Left hindlimb (tissue), 1 donor: ENCODE measurements at places on chromosomes 6 and 20.

GRCh38 chr20:63119963-63120807 lies 95.7 kb downstream of the YTHDF1 start:
- no peak for DNase-seq

DNA sequence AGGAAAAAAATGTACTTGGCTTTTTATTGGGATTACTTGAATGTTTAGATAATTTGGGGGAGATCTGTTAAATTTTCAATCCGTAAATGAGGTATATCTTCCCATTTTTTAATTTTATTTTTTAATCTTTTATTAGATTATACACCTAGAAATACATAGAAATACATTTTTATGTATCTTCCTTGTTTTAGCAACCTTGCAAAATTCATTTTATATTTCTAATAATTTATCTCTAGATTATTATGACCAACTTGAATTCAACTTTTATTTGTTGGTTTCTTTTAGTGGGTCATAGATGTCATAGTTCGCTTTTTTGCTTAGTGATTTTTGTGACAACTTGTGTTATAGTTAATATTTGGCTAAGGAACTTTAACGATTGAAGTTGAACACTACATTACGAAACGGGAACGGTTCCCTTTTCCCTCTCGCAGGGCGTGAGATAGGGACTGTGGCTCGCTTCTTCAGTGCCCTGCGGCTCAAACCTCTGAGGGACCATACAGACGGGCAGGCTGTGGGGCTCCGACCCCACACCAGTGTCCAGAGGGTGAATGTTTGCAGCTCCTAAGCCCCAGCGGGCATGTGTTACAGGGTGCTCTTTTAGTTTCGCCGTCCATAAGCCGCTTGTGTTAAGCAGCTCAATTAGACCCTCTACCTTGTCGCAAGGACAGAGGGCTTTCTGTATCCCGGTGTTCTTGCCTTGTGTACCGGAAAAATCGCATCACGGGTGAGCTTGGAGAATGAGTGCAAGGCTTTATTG lies 53.8 kb downstream of the PRND start:
- DNase-seq = no peak

- peak; percentile 57 for DNase-seq
These were observed 1.6 kb upstream of the HEY2 start for GRCh38 chr6:125747589-125748405.

- no peak for DNase-seq
These were observed 15.6 kb downstream of the CDK19 start for GRCh38 chr6:110799655-110800054.

- no peak for DNase-seq
These were observed 5.7 kb upstream of the RBPJL start for GRCh38 chr20:45300961-45301360.

- DNase-seq = peak; percentile 76
These were observed at the start of gene TAB2 for GRCh38 chr6:149317644-149318571. TSS of gene TAB2 (plus strand) at chr6:149317712. CDS start at chr6:149369998, 52,286 bp downstream.

DNA sequence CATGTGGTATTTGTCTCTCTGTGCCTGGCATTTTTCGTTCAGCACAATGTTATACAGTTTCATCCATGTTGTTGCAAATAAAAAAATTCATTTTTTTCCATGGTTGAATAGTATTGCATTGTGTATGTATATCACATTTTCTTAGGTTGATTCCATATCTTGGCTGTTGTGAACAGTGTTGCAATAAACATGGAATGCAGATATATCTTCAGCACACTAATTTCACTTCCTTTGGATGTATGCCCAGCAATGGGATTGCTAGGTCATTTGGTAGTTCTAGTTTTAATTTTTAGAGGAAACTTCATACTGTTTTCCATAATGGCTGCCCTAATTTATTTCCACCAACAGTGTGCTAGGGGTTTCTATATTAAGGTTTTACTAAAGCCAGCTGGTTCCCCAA lies 52.6 kb downstream of the GFRAL start:
- no peak for DNase-seq

DNA sequence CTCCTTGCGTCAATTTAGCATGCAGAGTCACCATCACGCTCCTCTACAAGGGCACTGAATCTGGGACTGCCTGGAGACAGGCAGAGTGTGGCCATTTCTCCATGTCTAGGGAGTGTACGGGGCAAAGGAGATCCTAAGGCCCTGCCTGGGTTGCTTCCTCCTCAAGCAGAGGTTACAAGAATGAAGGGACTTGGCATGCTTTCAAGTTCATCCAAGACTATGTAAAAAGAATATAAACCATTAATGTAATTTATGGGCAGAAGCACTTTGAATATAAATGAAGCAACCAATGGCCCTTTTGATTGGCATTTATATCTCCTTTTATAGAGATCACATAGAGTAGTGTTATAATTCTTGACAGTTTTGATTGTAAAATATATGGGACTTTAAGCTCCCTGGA lies 137.5 kb downstream of the BTBD3 start:
- DNase-seq = no peak

- no peak for DNase-seq
These were observed 115.6 kb upstream of the ADGRF1 start for GRCh38 chr6:47157653-47158219.

- DNase-seq = no peak
These were observed 22.8 kb downstream of the TGM6 start for GRCh38 chr20:2403291-2404052.

GRCh38 chr20:46604551-46605133 lies 46.6 kb downstream of the SLC13A3 start:
- DNase-seq = no peak

DNA sequence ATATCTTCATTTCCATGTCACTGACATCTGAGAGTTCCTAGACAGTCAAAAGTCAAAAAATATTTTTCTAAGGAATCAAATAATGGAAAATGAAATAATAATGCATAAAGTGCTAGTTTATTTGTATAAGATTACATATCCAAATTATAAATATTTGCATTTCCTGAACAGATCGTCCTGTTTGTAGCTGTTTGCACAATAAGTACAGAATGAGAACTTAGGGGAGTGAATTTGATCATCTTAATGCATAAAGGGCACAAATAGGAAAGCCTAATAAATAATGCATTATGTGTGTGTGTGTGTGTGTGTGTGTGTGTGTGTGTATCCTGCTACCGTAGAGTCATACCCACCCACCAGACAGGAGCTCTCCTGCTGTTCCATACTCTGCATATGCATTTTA lies 521.0 kb upstream of the EPHA7 start:
- DNase-seq = no peak

DNA sequence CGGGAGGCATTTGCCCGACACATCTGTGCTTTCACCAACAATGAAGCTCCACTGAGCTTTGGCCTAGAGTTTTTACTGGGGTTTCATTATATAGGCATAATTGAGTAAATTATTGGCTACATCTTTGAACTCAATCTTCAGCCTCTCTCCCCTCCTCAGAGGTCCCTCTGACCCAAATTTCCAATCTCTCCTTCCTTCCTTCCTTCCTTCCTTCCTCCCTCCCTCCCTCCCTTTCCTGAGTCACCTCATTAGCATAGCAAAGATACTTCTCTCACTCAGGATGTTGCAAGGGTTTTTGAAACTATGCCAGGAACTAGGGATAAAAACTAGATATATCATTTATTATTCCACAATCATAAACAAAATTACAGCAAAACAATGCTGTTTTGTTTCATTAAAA lies 238.2 kb upstream of the PRND start:
- no peak for DNase-seq

DNA sequence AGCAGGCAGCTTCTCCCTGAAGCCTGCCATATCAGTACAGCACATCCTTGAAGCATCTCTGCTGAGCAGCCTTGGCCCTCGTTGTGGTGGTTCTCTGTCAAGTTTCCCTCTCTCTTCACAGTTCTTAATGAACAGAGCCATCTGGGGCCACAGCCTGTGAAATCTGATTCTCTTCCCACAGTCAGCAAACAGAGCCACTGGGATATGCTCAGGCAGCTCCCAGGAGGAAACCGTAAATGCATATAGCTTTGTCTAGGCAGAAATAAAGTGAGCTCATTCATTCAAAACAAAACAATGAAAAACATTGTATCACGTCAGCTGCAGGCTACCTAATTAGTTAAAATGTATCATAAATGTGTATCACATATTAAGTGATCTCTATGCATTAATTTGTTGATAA lies 80.3 kb downstream of the TBC1D7 start:
- peak; percentile 45 for DNase-seq

DNA sequence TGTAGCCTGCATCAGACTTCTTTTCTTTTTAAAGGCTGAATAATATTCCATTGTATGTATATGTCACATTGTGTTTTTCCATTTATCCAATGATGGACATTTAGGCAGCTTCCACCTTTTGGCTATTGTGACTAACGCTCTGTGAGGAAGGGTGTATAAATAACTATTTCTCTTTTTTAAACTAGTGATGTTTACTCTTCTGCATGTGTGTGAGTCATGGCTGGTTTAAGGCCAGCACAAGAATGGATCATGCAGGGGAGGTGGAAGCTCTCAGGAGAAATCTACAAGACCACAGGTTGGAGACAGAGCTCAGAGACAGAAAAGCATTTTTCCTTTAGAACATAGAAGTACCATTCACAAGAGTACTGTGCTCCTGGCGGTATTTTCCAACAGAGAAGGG lies 307.2 kb downstream of the SOX4 start:
- DNase-seq = no peak

DNA sequence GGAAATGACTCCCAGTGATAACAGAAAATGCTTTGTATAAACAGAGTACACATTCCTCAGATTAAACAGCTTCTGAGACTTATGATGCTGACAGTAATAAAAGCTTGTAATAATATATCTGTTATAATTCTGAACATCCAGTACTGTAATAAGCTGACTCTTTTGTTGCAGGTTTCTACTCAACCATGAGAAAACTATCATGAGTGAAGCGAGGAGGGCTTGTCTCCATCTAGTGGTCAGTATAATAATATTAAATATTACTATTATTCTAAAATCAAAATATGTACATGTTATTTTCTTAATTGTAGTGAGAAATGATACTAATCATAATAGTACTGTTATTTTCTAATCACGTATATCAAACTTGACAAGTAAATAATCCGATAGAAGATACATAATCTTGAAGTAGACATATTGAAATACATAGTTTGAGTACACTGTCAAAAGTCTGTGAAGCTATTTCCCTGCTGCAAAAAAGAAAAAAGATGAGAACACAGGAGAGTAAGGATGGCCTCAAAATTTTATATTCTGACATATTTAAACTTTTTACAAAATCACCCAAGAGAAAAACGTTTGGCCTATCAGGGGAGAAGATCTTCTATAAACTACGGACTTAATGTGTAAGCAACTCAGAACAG lies 183.1 kb downstream of the MOXD1 start:
- no peak for DNase-seq

- DNase-seq = no peak
These were observed 122.2 kb downstream of the KIF16B start for GRCh38 chr20:16451001-16451400.

DNA sequence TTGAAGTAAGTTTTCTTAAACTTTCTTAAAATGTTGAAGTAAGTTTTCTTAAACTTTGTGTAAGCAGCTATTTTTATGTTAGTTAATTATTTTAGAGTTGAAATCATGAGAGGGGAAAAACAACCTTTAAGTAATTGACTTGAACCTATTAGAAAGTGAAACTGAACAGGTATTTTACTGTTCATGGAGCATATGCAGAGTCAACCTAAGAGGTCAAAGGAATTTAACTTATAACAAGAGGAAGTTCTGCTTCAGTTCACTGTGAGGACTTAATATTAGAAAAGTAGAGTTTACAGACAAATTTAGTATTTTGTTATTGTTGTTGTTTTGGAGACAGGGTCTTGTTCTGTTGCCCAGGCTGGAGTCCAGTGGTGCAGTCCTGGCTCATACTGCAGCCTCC lies 38.0 kb downstream of the CDYL start:
- no peak for DNase-seq

DNA sequence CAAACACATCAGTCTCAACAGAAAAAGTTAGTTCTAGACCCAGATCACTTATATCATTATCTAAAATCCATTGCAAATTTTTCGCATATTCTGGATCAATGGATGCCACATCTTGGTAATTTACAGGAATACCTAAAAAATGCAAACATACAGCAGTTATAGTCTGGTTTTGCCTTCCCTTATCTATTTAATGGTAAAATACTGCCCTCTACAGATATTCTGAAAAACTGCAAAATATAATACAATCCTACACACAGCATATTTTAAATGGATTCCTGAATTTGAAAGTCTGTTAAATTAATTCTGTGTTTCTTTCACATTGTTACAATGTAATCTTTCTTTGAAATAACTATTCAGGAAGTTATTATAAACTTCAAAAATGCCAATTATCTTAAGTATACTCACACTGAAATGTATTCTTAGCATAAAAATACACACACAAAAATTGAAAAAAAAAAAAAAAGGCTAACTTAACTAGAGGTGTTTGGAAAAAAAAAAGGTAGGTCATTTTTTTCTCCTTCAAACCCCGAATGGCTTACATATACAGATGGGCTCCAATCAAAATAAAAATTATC lies 88.4 kb downstream of the HACE1 start:
- no peak for DNase-seq

DNA sequence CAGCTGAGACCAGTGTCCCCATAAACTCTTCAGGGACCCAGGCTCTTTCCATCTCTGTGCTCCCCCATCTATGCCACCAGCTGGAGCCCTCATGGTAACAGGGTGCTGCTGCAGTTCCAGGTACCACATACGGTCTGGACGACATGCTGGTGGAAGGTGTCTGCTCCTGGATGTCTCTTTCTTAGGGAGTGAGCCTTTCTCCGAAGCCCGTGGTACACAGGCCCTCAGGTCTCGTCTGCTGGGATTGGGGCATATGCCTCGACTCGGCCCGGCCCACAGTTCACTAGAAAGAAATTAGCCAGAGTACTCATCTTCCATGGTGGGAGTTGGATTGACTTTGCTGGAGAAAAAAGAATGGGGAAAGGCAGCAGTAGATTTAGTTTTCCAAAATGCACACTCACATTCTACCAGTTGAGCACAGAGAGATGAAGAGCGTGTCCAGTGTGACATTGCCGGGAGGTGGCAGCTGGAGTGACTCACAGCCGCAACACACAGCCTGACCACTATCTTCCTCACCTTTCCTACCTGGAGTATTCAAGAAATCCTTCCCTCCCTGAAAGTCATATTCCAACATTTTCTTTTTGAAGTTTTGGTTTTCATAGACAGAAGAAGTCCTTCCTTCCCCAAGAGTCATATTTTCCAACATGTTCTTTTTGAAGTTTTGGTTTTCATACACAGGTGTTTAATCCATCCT lies 18.6 kb upstream of the SPO11 start:
- DNase-seq = no peak

DNA sequence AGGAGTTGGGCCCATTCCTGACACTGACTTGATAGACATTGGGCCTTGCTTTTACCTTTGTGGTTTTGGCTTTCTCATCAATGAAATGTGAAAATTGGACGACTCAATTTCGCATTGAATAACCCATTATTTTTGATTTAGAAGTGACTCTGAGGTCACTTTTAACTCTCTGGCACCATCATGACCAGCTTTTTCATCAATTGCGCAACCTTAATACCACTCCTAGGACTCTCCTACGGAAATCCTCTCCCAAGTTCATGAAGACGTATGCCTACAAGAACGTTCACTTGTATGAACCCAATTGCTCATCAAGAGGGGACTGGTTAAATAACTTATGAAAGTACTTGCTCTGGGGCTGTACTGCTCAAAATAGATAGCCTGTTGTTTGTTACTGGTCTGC lies 86.7 kb upstream of the CHD6 start:
- DNase-seq = no peak

- no peak for DNase-seq
These were observed 104.9 kb downstream of the RPS12 start for GRCh38 chr6:132919045-132919860.

- DNase-seq = no peak
These were observed 96.9 kb downstream of the JPH2 start for GRCh38 chr20:44089987-44090674.

GRCh38 chr20:43926287-43927050 lies 11.8 kb downstream of the TOX2 start:
- DNase-seq = no peak

GRCh38 chr6:156852147-156852857 lies 75.1 kb downstream of the ARID1B start:
- DNase-seq = no peak
